ENCODE measurements at places on chromosomes 2 and 18. TPM values are rescaled to one million over a fixed set of nuclear protein-coding genes. Genes with fewer than 3 reads are reported as not detected.

DNA sequence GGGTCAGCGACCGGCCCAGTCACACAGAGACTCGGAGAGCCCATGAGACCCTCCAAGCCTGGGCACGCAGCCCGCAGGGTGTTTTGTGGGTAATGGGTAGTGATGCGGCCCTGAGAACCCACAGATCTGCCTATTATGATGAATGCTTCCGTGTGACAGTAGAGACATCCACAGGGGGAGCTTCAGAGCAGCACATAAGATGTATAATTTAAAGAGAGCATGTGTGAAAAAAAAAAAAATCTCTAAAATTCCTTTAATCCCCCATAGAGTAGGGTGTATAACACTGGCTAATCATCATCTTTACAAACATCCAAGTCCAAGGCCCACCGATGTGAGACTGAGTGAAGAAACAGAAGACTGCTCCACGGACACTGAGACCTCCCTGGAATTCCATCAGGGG, 34.6 kb downstream of the BIN1 start:
- DNase-seq = no peak

HOXD13 gene
- not detected for total RNA-seq

DNA sequence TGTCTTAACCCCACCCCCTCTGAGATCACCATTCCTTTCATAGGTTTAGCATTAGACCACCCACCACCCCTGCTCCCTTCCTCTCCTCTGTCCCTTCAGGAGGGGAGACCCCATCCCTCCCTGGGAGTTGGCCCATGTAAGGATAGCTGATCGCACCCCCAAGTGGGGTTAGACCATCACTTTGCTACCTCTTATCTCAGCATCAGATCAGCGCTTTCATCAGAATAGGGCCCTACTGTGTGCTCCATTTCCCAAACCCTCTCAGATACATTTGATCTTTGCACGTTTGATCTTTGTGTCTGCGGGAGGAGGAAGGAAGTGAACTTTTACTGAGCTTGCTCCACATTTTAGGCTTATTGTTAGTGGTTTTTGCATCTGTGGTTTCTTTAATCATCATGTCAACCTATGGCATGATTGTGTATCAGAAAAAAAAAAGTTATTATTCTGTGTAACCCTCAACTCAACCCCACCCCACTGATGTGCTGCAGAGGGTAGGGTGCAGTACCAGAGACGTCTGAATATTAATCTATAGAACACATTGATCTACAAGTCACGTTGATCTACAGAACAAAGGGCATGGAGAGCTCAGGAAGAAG, 81.2 kb downstream of the PDCL3 start:
- DNase-seq = no peak

GRCh38 chr18:30403278-30403677, 639.3 kb downstream of the DSC3 start:
- no peak for DNase-seq

- no peak for DNase-seq
Measured at GRCh38 chr18:72102412-72102811, 441.7 kb downstream of the CBLN2 start.

SNORC gene
- total RNA-seq = 0.26 TPM

MBD1 gene
- 69.6 TPM for total RNA-seq
